ENCODE measurements at places on chromosomes 5 and 9.

DNA sequence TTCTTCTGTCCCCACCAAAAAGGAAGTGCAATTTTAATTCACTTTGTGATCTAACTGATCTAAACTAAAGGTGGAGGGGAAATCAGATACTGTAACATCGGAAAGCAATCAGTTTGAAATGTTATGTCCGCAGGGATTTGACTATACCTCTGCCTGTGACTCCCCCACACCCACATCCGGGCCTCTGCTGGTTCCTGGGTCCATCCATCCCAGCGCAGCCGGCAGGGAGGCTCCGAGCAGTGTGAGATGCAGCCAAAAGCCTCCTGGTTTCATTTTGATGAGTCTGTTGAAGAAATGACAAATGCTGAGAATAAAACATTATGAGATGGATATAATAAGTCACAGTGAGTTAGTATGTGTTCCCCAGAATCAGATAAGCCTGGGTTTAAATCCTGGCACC, 8.6 kb downstream of the FSTL4 start:
- DNase-seq: no peak

- DNase-seq: peak; percentile 82
Observed at GRCh38 chr9:110069326-110070248, 138.4 kb downstream of the C9orf152 start.

DNA sequence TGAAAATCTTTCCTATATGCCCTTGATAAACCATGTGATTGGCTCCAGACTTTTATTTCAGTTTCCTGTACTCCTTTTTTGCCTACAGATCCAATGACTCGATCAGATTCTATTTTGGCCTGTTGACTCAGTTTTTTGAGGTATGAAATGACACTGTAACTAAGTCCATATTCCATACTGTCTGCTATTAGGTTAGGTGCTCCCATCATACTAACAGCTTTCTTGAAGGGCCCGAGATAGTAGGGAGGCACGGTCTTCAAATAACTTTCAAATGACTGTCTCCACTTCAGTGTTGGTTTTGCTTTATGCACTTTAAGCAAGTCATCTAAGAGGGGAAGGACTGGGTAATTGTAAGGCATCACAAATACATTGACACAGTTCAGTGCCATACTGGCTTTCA, 295.4 kb upstream of the DAB2 start:
- DNase-seq: no peak

- no peak for DNase-seq
Observed at GRCh38 chr9:18437315-18438201, 36.4 kb upstream of the ADAMTSL1 start.

- no peak for DNase-seq
Observed at GRCh38 chr9:34549407-34549732, 26.6 kb upstream of the ENHO start.

- no peak for DNase-seq
Observed at GRCh38 chr9:2919347-2919746, 75.5 kb upstream of the PUM3 start.

DNA sequence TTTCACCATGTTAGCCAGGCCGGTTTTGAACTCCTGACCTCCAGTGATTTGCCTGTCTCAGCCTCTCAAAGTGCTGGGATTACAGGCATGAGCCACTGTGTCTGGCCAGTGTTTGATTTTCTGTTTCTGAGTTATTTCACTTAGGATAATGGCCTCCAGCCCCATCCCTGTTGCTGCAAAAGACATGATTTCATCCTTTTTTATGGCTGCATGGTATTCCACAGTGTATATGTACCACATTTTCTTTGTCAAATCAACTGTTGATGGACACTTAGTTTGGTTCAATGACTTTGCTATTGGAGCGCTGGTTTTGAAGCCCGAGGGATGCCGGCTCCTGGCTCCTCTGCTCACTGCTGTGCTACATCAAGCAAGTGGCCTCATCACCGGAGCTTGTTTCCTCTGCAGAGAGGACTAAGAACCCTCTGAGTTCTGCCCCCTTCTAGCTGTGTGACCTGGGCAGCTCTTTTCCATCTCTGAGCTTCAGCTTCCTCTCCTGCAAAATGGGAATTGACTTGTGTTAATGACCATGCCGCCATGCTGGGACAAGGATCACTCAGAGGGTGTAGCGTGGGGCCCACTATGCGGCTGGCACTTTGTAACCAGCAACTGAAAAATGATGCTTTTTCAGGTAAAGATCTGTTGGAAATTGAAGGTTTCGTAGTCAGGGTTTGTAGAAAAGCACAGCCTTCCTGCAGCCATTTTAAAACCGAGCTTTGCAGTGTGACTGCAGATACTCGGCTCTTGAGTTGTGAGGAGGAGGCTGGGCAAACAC, 4.6 kb upstream of the NEURL1B start:
- no peak for DNase-seq

GRCh38 chr5:17431272-17432050, 66.6 kb upstream of the TAF11L2 start:
- DNase-seq: no peak

GRCh38 chr5:141875795-141876627, 2.2 kb downstream of the PCDH1 start:
- no peak for DNase-seq

DNA sequence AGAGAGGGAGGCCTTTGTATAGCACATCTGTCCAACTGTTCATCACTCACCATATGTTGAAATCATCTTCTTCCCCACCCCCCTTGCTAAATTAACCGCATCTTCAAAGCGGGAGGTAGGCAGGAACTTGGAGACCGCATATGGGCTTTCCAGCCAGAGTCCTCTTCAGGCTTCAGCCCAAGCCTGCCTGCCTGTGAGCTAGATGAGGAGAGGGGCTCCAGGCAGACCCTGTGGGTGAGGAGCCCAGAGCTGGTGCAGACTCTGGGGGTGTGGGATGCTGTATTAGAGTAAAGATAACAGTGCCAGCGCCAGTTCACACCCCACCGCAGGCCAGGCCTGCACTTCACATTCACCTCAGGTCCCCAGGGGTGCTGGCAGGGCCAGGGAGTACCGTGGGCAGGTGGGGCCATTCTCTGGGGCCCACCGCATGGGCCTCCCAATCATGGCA, 16.2 kb downstream of the PRRC2B start:
- no peak for DNase-seq

DNA sequence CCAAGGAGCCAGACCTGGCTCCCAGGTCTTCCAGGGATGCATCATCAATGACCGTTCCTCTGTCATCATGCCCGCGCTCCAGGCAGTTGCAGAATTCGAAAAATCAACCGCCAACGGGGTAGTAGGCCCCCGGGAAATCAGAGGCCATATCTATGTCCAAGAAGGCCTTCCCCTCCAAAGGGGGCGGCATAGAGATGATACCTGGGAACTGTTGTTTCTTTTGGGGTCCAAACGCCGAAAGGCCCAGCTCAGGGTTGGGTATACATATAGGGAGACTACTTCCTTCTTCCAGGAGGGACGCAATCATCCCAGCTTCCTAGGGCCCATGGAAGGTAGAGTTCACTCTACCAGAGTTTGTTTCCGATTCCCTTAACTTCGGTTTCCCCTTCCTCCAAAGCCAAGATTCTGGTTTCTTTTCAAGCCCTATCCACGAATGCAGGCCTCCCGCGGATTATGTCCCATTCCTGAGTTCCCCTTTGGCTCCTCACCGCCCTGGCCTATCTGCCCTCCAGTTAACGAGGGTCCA, 754 bp downstream of the DCAF12 start:
- DNase-seq: peak; percentile 79

DNA sequence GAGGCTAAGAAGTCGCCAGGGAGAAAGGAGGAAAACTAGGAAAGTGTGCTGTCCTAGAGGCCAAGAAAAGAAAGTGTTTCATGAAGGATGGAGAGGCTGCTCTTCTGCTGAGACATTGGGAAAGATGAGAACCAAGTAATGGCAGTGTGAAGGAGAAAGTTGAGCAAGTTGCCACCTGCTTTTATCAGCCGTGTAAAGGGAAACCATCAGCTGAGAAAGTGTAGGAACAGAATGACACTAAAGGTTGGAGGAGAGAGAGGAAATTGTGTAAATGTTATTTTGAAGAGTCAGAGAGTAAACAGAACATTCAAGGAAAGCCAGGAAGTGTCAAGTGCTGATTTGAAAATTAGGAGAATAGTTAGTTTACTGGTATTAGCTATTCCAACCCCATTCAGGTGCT, 125.0 kb downstream of the CEMIP2 start:
- DNase-seq: no peak

GRCh38 chr5:133782736-133783135, 170.4 kb upstream of the FSTL4 start:
- no peak for DNase-seq

- DNase-seq: no peak
Observed at GRCh38 chr5:157045601-157046000, 13.3 kb downstream of the HAVCR1 start.

DNA sequence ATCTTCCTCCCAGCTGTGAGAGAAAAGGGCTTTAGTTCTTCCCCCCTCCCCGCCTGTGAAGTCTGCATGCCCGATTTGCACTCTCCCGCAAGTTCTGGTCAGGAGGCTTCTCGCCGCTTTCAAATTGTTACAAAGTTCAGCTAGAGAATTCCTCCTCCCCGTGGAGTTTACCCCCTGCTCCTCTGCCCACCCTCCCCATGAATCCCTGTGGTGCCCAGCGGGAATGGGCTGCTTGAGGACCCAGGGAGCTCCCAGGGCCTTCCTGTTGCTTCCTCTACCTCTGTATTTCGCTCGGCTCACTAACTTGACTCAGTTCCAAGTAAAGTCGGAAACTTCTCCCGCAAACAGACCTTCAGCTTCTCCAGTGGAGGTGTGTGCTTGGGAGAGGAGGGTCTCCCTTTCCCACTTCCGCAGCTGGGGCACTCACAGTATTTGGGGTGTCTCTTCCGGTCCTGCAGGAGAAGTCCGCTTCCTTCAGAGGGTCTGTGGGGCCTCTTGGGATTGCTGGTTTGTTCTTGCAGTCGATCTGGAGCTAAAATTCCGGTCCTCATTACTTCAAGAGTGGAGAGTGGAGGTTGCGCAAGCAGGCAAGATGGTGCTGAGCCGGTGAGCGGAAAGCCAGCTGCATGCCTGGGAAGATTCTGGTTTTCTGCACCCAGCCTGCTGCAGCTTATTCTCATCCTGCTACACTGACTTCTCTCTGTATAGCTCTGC, 97.8 kb downstream of the ADAMTS12 start:
- no peak for DNase-seq

- no peak for DNase-seq
Observed at GRCh38 chr5:178115814-178116142, 2.4 kb downstream of the N4BP3 start.

DNA sequence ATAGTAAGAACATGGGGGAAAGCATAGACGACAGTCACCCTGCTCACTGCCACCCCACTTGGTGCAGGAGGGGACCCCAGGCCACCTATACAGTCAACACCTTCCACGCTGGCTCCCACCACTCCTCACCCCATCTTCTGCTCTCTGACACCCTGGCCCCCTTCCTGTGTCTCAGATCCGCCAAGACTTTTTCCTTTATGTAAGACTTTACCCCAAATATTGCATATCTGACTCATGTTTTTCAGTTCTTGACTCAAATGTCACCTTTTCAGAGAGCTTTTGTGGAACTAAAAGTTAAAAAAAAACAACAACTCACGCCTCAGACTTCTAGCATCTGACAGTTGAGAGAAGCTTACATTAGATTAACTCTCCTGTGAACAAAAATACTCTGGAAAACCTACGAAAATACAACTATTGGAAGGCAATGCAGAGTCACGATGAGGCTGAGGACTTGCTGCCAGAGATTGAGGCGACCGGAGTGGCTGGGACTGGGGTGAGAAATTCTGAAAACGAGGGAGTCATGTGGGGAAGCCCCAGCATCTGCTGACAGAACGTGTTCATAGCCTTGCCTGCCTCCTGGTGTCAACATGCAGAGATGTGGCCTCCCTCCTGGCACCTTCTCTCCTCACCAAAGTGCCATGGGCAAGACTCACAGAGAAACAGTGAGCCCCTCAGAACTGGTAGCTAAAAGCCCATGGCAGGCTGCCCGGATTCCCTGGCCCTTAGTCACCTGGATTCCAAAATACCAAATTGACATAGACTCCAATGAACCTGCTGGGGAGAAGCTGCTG, 22.4 kb upstream of the FCN2 start:
- DNase-seq: peak; percentile 20

DNA sequence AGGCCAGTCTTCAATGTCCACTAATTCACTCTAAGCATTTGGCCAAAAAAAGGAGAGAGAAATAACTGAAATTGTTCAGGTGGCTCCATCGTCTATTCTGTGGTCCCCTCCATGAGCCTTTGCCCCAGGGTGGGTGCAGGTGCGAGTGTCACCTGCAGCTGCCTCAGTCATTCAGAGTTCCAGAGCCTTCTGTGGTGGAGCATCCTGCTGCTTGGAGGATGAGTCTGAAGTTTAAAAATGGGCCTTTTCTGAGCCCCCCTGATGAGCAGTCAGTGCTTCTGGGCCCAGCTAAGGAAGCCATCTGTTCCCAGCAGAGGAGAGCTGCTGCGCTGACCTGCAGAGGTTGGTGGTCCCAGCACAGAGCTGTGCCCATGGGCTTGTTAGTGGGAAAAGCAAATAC, 48.2 kb downstream of the NDST1 start:
- no peak for DNase-seq

GRCh38 chr5:134464988-134465815, 53.5 kb upstream of the CDKN2AIPNL start:
- no peak for DNase-seq

GRCh38 chr5:60546207-60546606, 153.8 kb downstream of the DEPDC1B start:
- no peak for DNase-seq

DNA sequence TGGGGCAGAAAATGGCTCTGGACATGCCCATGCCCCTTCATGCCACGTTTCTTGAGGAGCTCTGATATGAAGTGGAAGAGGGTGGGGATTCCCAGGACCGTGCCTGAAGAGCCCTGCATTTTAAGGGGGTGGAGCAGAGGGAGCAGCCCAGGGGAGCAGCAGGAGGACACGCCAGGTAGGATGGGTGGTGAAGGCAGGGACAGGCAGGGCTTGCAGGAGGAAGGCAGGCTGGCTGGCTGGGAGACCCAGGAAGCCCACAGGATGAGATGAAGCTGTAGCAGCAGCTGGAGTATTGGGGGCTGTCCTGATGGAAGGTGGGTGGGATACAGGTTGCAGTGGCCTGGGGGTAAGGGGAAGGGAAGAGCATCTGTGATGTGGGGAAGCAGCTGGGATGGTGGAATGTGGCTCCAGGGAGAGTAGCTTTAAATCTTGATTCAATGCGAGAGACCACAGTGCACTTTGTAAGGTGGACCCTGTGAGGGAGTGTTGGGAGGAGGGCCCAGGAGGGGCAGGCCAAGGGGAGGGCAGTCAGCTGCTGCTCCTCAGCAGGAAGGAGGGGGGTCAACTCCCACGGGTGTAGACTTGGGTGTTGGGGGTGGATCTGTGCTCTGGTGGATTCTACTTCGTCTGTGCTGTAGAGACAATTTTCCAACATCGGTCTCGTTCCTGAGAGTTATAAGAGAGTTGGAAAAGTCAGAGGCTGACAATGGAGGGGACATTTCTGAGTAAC, 242.6 kb upstream of the IRX4 start:
- DNase-seq: no peak
